MCF 10A (cell line): ENCODE measurements at places on chromosomes 13 and 19. TPM values are rescaled to one million over a fixed set of nuclear protein-coding genes. Genes with fewer than 3 reads are reported as not detected.

CGB1 gene
- not detected in 2 replicates for total RNA-seq

DNA sequence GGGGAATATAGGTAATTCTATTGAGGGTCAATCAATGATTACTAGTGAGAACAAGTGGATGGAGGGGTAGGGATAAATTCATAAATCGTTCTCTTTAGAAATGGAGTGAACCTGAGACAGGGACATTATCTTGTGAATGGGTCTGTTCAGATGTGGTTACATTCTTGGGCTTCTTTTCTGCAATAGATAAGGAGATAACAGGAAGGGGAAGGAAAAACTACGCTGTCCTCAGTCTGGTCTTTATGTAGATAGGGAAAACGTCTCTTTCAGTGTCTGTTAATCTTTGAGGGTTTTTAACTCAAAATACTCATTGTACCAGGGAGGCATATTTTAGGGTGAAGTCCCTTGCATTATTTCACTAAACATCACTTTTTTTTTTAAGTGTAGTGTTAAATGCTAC is 266.7 kb upstream of the MAB21L1 start:
- DNase-seq, result no peak

LILRA1 gene
- not detected in 2 replicates for total RNA-seq

- DNase-seq, result peak; percentile 75
Measured at GRCh38 chr19:24059563-24060295, 27.3 kb upstream of the ZNF254 start.

DNA sequence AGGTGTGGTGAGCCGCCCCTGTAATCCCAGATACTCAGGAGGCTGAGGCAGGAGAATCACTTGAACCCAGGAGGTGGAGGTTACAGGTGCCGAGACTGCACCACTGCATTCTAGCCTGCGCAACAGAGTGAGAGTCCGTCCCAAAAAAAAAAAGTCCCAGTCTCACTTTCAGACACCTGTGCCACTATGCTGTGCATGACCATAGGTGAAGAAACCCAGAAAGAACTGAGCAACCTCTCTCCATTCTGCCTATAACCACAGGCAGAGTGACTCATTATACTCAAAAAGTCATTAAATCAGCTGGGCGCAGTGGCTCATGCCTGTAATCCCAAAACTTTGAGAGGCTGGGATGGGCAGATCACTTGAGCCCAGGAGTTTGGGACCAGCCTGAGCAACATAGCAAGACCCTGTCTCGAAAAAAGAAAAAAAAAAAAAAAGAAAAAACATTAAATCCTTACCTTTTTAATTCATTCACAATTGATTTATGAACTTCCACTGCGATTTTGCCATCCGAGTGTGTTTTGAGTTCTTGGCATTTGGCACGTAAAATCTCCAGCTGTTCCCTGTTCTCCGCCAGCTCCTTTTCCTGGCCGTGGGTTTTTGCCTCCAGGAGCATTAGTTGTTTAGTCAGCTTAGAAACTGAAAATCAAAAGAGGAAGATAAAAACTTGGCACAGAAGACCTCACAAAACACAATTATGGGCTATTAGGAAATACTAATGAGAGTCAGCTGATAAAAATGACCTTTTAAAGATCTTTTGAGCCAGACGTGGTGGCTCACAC is 45.5 kb upstream of the SLC7A9 start:
- DNase-seq, result peak; percentile 2

DNA sequence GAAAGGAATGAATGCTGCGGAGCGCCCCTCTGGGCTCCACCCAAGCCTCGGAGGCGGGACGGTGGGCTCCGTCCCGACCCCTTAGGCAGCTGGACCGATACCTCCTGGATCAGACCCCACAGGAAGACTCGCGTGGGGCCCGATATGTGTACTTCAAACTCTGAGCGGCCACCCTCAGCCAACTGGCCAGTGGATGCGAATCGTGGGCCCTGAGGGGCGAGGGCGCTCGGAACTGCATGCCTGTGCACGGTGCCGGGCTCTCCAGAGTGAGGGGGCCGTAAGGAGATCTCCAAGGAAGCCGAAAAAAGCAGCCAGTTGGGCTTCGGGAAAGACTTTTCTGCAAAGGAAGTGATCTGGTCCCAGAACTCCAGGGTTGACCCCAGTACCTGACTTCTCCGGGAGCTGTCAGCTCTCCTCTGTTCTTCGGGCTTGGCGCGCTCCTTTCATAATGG is 8.6 kb downstream of the PDX1 start:
- DNase-seq, result no peak

DNA sequence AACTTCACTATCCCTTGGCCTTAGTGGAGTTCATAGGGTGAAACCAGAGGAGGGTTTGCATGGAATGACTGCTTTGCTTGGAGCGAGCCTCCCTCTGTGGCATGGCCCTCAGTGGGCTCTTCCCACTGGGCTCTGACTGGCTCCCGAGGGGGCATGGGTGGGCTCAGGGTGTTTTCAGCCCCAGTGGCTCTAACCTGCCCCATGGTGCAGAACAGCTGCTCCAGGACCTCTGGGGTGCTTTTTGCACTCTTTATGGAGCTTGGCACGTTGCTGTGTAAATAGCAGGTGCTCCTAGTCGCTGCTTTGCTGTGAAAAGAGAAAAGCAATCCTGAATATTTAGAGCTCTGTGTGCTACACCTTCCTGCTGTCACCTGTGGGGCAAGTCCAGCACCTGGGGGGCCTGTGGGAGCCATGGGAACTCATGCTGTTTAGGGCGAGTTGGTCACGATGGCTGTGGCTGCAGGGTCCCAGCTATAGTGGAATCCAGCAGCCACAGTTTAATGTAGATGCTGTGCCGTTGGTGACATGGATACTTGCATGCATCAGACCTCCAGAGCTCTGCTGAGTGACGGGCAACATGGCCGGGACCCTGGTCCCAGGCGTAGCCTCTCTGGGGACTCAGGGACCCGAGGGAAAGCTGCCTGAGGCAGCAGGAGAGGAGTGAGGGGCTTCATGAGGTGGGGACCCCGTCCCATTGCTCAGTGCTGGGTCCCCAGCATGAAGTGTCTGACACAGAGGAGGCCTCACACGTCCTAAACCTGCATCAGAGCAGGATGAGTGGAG is 14.3 kb upstream of the MCF2L start:
- no peak for DNase-seq

PTH2 gene
- total RNA-seq, result not detected in 2 replicates

ZNF547 gene
- total RNA-seq, result 3.7 and 4.3 TPM in 2 replicates

- DNase-seq, result peak; percentile 72
Measured at GRCh38 chr19:32675720-32676185, at the start of gene RGS9BP. TSS of gene RGS9BP (plus strand) at chr19:32675848. CDS start at chr19:32676264, 416 bp downstream.

- no peak for DNase-seq
Measured at GRCh38 chr13:59690857-59691500, 472.7 kb downstream of the DIAPH3 start.

P2RY11 gene
- 36.1 and 43.1 TPM in 2 replicates for total RNA-seq

DNA sequence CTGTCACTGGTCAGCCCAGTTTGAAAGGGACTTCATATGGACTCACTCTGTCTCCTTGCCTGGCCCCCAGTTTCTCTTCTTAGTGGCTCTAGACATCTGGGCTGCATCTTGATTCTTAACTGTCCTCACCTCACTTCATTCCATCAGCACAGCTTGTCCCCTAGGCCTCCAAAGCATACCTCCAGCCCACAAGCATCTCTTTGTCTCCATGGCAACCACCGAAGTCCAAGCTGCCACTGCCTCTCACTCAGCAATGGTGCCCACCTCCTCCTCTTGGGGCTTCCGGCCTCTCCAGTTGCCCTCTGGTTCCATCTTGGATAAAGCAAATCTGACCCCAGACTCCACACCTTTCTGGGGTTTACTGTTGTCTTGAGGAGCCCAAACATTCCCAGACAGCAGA is 9.9 kb upstream of the KLHL26 start:
- DNase-seq, result no peak

- no peak for DNase-seq
Measured at GRCh38 chr13:74883834-74884233, 598.1 kb downstream of the TBC1D4 start.

ELSPBP1 gene
- total RNA-seq, result not detected in 2 replicates

DNA sequence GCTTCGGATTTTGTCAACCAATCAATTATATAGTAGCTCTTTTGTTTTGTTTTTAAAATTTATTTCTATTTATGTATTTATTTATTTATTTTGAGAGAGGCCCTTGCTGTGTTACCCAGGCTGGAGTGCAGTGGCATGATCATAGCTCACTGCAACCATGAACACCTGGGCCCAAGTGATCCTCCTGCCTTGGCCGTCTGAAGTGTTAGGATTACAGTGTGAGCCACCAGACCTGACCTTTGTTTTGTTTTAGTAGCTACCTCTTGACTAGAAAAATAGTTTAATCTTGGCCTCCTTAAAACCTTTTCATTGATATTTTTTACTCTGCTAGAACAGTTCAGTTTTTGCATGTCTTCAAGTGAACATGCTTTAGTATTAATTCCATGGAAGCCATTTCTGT is 15.1 kb downstream of the GARRE1 start:
- DNase-seq, result no peak

DNA sequence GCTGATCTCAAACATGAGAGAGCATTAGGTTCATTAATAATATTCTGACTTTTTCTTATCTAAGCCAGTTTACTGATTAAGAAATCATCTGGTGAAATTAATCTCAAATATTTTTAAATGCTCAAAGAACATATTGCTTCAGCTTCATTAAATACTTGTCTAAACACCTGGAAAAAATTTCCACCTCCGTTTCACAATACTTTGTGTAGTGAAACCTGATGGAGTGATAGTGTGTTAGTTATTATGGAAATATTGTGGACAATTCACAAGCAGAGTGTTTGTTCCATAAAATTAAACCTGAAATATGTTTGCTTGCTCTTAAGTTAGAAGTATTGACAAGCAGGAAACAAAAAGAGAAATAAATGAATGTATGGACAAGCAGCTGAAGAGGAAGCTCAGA is 57.3 kb upstream of the RNF113B start:
- no peak for DNase-seq

DNA sequence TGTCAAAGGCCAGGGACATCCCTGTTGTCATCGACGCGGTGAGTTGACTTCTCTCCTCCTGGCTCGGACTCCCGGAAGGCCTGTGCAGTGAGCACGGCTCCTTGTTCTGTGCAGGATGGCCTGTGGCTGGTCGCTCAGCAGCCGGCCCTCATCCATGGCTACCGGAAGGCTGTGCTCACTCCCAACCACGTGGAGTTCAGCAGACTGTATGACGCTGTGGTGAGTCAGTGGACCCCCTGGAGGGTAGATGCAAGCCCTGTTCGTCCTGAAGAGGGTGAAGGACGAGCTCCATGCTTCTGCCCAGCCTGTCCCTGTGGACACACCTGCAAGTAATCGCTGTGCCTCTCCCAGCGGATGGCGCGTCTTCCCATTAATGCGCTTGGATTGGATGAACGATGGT is 19.2 kb downstream of the NAXD start:
- DNase-seq, result peak; percentile 60

DNA sequence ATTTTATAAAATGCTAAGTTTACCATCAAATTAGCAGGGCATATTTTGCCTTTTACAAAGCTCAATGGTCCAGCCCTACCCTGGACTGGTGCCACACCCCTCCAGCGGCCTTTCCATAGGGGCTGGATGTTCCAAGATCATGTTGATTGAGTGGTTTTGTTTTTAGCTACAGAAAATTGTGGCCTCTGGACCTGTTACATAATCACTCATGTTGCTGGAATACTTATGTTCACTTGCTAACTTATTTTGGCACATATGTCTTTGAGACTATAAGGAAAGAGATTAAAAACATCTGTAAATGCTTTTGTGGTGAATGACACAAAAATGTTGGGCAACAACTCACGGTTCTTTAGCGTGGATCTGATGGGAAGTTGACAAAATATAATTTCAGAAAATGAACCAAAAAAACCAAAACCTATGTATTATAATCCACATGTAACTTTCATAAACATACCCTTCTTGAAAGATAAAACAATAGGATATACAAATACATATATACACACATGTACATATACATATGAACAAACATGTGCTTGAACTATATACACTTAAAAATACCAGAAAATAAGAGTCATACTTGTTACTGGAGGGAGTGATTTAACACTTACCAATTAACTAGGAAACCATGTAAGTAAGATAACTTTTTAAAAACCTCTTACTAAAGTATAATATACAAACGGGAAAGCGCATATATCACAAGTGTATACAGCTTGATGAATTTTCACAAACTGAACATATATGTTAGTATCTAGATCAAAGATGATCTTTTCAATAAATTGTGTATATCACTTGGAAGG is 46.6 kb upstream of the SLC15A1 start:
- peak; percentile 59 for DNase-seq

PLIN5 gene
- not detected in 2 replicates for total RNA-seq

LINGO3 gene
- total RNA-seq, result not detected in 2 replicates
